Activated naive CD4-positive, alpha-beta T cell treated with anti-CD3 and anti-CD28 coated beads, Interleukin-2, amount 50 U/mL, for 16 hours (primary cell): ENCODE measurements at places on chromosomes 5 and 9.

DNA sequence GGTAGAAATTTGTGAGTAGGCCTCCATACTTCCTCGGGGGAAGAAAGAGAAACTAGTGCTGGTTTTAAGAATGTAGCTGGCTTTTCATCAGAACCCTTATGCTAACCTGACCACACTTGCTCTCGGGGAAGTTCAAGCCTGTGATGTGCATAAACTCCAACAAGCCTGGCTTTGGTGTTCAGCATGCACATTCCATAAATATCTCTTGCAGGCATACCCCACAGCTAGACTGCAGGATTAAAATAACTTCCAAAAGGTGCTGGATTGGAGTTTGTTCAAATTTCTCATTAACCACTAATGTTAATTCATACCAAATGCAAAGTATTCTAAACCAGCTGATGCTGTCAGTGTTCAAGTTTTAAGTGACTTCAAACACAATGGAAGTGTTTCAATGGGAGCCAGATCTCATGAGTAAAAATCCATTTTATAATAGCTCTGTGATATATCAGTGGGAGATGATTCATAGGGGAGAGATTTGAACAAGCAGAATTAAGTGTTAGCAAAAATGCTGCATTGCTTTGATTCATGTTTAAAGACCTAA lies 79.4 kb downstream of the NPR3 start:
- no peak for DNase-seq

- no peak for DNase-seq
These were observed 55.1 kb downstream of the WHRN start for GRCh38 chr9:114450181-114450580.

- no peak for DNase-seq
These were observed 53.1 kb upstream of the GRIN3A start for GRCh38 chr9:101791533-101791932.

GRCh38 chr9:100699668-100700067 lies 121.8 kb downstream of the CAVIN4 start:
- DNase-seq: no peak

- DNase-seq: no peak
These were observed 5.4 kb upstream of the CREBRF start for GRCh38 chr5:173050791-173051190.

DNA sequence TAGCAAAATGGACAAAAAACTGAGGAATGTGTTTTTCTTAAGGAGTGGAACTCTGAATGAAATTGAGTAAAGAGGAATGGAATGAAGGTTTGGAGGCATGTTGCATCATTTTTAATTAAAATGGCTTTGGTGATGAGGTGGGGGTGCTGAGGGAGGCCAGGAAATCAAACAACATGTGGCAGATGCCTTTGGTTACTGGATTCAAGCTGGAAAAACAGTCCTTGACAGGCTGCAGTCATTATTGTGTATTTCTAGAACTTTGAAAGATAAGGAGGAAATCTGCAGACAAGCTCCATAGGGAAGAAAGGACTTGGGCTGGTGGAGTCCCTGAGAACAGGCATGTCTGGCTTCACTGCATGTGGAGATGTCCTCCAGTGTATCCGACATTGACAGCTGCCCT lies 203.5 kb upstream of the HAPLN1 start:
- DNase-seq: no peak

DNA sequence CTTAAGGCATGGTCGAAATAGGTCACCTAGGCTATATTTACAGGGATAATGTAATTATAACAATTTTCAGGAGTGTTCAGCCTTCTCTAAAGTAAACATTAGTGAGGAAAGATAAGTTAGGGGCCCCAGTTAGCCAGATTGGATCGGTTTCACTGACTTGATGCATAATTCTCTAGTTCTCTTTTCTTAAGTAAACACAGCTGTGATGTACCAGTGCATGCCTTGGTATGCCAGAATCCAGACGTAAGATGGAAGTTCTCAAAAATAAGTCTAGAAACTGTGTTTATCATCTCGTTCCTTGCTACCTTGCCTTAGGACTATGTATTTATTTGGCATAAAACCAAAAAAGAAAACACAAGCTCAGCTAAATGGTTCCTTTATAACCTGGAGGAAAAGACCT lies 442.2 kb upstream of the CLINT1 start:
- no peak for DNase-seq

DNA sequence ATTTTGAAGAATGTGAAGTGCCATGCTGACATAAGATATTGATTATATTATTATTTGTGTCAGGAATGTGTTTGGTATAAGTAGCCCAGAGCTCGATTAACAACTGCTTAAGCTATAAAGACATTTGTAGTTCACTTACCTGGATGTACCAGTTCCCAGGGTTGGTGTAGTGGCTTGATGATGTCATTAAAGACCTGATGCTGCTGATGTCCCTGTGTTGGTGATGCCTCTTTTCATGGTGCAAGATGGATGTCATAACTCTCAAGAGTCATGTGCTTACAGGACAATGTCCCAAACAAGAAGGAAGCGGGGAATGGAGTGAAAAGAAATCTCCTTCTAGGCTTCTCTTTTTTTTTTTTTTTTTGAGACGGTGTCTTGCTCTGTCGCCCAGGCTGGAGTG lies 11.5 kb upstream of the GDNF start:
- DNase-seq: no peak

DNA sequence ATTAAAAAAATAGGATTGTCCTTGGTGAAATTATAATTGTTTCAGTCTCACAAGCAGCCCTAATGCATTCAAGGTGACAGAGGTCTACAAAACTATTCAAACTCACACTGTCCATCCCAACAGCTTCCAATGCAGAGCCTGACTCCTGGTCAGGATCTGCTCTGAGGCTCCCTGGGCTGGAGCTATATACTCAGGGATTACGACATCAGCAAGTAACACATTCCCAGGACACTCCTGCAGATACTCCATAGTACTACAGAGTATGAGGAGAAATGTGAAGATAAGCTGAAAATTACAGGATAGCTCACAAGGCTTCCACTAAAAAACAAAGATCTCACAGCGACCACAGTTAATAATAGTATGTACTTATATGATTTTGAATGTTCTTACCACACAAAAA lies 130.1 kb downstream of the AUH start:
- no peak for DNase-seq

GRCh38 chr5:82799361-82800077 lies 277.7 kb downstream of the TMEM167A start:
- no peak for DNase-seq

DNA sequence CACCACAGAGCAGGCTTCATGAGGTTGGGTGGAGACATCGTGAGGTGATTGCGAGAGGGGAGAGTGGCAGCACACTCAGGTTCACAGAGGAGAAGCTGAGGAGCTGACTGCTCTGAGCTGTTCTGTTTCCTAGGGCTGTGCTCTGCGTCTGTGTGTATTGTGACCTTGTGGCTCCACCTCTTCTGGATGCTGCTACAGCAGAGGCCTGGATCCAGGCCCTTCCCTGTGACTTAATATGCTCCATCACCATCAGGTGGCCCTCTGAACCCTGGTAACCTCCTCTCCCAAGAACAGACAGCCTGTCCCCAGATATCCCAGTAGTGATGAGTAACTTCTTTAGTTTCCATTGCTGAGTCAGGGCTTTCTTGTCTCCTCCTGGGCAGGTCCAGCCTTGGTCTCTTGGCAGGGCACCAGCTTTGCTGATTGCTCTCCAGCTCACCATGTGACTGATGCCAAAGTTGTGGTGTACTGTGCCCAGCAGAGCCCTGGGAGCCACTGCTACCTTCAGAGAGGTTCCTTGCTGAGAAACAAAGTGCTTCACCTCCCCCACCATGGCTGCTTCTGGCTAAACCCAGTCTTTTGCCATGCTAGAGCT lies 212.8 kb upstream of the CHD1 start:
- no peak for DNase-seq

DNA sequence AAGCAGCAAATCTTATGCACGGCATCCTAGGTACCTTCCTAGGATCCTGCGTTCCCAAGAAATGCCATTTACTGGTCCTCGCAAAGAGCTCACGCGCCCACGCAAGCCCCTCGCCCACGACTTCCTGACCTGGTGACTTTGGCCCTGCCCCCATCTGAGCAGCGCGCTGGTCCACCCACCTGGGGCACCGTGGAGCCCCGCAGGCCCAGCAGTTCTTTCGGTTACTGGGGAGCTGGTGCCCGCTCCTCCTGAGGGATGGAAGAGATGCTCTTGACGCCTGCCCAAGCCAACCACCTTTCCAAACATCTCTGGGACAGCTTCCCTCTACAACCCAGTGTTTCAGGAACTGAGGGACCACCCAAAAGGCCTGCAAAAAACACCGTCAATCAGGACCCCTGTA lies 16.7 kb downstream of the EQTN start:
- no peak for DNase-seq

GRCh38 chr9:75974016-75974766 lies 83.7 kb downstream of the PCSK5 start:
- DNase-seq: no peak
